ENCODE measurements at places on chromosomes 4 and X.

GRCh38 chr4:125244848-125245450 lies 69.8 kb upstream of the FAT4 start:
- DNase-seq = no peak

- no peak for DNase-seq
Measured at GRCh38 chr4:40157436-40157835, 39.4 kb upstream of the RHOH start.

DNA sequence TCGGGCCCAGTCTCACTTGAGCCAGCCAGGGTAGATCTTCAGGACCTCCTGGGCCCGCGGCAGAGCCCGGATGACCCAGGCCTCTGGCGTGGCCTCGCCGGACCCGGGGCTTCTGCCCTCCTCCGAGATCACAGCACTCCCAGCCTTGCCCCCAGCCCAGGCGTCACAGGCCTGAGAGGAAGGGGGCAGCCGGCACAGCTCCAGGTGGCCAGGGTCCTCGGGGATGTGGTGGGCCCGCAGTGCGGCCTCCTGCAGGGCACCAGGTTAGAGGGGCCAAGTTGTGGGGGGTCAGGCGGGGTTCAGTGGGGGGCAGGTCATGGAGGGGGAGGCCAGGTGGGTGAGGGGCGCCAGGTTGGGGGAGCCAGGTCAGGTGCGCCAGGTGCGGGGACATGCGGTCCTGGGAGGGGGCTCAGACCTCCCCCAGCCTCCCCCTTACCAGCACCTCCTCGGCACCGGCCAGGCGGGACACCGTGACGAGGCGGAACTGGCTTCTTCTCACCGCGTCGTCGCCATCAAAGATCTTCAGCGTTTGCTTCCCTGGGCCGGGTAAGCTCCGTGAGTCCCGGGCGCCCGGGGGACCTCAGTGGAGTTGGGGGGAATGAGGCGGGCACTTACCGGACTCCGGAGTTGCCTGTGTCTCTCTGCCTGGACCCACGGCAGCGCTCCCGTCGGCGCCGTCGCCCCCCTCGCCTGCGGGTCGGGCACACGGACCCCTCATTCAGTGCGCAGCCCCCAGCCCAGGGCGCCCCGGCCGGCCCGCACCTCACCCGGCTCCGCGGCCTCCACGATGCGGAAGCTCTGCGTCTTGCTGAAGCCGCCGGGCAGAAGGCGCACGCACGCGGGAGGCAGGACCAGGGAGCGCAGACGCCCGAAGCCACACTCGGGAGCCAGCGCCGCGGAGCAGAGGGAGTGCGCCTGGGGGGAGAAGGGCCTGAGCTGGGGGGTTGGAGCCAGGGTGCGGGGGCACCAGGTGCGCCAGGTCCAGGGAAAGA lies 6.0 kb downstream of the DGKQ start:
- DNase-seq = no peak

GRCh38 chrX:68571292-68571609 lies 72.4 kb downstream of the YIPF6 start:
- no peak for DNase-seq

GRCh38 chrX:139971394-139971749 lies 6.1 kb upstream of the CXorf66 start:
- DNase-seq = no peak

DNA sequence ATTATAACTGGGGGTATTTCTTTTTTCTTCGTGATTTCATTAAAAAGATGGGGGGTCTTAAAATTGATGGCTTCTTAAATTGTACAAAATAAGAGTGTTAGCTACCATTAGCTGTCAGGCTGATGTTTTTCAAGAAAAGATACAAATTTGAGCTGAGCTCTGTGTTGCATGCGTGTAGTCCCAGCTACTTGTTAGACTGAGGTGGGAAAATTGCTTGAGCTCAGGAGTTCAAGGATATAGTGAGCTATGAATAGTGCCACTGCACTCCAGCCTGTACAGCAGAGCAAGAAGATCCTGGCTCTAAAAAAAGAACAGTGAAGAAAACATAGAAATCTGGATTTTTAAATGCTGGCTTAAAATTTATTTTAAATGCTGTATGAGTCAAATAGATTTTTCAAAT lies 13.0 kb downstream of the USO1 start:
- DNase-seq = no peak

DNA sequence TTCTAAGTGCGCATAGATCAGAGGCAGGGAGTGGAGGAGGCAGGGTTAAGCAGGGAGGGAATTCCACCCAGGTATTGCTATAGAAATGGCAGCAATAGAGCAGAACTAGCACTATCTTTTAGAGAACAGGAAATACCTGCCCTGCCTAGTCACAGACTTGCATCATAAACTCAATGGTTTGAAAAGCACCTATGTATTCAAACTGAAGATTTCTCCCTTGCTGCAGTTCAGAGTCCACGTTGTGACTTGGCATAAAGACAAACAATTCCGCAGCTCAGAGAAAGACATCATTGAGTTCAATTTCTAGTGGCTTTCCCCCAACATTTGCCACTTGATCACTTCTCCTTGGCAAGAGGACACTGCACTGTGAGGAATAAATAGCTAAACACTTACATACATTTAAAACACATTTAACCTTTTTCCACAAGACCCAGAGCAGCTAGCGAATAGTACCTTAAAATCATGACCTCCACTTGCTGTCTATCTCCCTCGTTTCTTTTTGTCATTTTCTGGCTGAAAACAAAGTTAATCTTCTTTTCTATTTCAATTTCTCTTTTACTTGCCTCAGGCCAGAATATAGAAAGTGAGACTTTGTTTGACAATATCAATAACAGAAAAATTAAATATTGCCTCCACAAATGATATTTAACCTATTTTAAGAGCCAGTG lies 42.4 kb downstream of the SLC7A11 start:
- no peak for DNase-seq

DNA sequence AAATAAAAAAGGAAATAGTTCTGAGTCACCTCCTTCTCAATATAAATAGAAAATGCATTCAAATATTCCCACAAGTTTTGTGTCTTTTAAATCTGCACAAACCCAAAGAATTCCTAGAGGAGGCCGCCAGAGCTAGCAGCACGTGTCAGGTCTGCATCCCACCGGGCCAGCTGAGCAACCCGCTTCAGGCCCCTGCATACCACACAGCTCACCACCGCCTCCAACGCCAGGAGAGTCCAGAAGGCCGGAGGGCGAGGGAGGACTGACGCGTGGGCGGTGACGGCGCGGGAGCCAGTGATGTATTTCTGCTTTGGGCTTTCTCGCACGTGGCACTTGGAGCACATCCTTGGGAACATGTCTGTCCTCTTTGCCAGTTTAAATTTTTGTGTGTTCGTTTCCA lies 61.9 kb upstream of the CLDN34 start:
- no peak for DNase-seq

- DNase-seq = no peak
Measured at GRCh38 chrX:38192007-38192810, 28.5 kb downstream of the SRPX start.

DNA sequence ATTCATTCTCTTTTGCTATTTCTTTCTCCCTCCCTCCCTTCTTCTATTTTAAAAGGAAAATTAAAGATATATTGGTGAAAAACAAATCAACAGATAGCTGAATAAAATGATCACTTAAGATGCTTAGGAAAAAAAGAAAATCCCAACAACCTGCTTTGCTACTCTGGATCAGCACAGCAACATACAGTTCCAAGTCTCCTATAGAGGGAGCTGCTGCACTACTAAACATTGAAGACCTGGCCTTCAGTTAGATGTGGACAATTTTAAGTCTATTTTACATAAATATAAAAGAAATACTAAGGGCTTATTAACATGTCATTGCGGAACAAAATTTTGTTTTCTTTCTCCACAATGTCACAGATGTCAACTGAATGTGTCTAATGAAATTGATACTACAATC lies 226.4 kb downstream of the MAGEB5 start:
- DNase-seq = no peak

DNA sequence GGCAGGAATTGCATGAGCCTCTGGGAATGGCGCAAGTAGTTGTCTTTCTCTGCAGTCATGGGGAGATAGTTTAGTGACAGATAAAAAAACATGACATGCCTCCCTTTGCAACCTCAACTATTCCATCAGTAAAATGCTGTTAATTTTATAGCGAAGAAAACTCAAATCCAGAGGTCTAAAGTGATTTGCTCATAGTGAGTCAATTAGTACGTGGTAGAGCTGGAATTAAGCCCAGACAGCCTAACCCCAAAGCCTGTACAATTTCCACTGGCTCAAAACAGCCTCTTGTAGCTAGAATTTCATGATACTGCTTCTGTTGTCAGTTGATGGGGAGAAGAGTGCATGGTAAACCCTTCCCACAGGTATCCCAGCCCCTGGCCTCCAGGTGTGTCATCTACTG lies 81.3 kb upstream of the TRPC5 start:
- DNase-seq = no peak

GRCh38 chr4:93237521-93237920 lies 591.0 kb upstream of the ATOH1 start:
- no peak for DNase-seq

GRCh38 chrX:131802836-131803626 lies 220.1 kb upstream of the STK26 start:
- peak; percentile 12 for DNase-seq

DNA sequence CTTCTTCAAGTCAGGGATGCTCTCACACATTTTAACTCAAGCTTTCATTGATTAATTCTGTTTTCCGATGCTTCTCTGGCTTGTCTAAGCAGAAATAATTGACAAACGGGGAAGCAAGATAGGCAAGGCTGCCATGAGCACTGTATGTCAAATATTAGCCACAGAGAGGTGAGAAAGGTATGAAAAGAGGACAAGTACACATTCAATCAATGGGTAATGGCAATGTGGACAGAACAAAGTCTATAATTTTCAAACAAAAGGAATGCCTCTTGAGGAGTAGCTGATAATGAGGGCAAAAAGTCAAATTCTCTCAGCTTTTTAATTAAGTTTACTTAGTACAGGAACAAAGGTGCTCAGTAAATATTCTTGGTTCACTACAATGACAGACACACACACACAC lies 19.6 kb downstream of the COX7B2 start:
- no peak for DNase-seq

- DNase-seq = no peak
Measured at GRCh38 chrX:120751683-120752082, 121.8 kb upstream of the C1GALT1C1 start.

GRCh38 chrX:87873347-87873941 lies 355.8 kb downstream of the KLHL4 start:
- no peak for DNase-seq

DNA sequence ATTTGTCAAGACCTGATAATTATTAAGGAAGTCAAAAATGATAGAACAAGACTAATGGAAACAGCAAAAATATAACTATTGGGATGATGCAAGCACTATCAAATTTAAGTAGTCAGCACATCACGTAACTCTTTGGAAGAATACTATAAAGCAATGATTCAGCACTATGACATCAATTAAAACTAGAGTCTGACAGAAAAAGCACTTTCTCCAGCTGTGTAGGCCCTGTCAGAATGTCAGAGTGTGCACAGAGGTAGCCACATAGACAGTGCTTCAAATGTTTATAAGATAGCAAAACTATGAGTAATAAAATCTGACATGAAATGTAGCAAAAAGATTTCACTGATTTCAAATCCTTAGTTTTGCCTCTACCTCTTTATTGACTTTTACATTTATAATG lies 1226.6 kb upstream of the ADGRL3 start:
- no peak for DNase-seq

GRCh38 chrX:110284159-110284558 lies 33.7 kb downstream of the AMMECR1 start:
- DNase-seq = no peak

DNA sequence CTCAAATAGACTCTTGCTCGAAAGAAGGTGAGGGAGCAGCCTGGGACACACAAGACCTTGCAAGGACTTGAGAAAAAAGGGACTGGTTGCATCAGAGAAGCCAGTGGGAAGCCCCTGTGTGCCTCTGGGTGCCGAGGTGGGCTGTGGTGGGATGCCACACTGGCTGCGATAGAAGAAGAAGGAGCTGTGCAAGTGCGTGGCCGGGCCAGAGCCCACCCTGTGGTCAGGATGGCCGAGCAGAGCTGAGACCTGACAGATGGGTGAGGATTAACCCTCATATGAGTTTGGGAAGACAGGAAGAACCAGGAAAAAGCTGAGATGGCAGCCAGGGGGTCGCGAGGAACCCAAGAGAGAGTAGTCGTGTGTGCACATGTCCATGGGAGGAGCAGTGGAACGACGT lies 44.6 kb upstream of the HGFAC start:
- DNase-seq = no peak

DNA sequence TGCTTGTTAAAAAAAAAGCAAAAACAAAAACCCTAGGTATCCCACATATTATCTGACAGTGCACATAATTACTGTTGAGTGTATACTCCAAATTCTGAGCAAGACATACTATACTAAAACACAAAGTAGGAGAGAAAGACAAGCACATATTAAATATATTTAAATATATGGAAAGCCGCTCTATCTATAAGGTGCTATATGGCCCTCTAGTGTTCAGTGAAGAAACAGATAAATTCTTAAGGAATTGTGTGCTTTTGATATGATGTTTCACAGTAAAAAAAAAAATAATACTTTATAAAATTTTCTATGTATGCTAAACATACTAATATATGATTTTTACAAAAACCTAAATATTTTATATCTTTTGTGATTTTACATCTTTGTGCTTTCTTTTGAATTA lies 137.8 kb downstream of the FBXW7 start:
- no peak for DNase-seq

Data from activated gamma-delta T cell (primary cell).